ENCODE measurements at places on chromosomes 11 and 22.
A peak's percentile ranks its signal among the peaks of the same experiment; 100 is the strongest.

GRCh38 chr22:37777122-37777687, 30.5 kb upstream of the GCAT start:
- DNase-seq = no peak

- DNase-seq = no peak
Measured at GRCh38 chr11:95412074-95412473, 181.1 kb upstream of the SESN3 start.

GRCh38 chr22:45968751-45969413, 8.1 kb downstream of the WNT7B start:
- no peak for DNase-seq

DNA sequence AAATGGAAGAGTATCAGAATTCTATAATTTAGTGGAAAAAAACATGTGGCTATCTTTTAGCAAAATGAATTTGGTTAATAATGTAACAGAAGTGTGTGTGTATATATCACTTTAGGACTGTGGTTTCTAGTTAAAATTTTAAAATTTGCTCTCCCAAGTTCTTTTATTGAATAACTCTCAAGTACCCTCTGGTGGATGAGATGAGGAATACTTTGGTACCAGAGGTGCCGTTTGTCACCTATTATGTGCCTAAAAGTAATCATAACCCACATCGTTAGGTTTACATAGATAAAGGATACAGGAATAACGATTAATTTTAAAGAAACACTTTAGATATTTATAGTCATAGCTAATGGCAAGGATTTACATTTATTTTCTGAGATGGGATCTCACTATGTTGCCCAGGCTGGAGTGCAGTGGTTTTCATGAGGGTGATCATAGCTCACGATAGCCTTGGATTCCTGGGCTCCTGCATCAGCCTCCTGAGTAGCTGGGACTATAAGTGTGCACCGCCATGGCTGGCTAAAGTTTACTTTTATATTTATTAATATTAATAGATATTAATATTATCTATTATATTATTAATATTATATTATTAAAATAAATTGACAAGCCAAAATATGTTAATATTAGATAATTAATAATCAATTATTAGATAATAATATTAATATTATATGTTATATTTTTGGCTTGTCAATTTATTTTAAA, 66.7 kb upstream of the CAPRIN1 start:
- no peak for DNase-seq

DNA sequence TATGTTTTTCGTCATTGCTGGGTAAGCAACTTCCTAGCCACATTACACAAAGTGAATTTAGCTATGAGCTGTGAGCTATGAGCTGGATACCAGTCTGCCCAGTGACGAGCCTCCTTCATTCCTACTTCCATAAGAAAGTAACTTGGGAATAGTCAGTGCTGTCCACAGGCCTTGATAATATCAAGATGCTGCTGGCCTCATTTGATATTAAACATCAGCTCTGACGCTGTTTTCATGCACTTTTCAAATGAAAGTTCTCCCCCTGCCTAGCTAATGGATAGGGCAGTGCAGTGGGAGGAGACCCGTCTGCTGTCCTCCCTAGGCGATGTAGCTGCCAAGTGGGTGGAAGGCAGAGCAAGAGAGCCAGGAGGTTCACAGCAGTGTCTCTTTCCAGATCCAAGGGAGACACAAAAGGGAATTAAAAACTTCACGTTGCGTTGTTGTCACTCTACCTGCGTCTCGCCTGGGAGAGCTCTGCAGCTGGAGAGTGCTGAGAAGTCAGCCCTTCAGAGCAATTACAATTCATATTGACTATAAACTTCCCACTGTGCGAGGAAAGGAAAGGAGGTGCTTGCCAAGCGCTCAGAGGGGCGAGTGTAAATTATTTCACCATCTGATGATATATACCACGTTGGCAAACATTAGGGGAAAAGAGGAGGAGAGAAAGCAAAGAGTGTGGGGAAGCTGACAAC, 861.4 kb downstream of the NTM start:
- no peak for DNase-seq

DNA sequence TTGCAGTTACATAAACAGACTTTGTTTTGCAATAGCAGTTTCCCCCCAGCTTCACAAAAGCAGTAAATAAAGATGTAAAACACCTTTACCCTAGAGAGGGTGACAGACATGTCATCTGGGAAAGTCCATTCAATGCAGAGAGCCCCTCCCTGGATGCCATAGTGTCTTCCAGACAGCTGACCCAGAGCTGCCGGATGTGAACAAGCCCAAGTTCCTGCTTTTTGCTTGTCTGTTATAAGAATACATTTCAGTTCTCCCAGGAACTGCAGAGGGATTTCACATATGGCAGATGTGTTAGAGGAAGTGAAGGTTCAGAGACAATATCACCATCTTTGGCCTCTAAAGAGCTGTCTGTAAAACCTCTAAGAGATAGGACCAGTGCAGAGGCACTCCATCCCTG, 48.9 kb downstream of the RELT start:
- DNase-seq = no peak

DNA sequence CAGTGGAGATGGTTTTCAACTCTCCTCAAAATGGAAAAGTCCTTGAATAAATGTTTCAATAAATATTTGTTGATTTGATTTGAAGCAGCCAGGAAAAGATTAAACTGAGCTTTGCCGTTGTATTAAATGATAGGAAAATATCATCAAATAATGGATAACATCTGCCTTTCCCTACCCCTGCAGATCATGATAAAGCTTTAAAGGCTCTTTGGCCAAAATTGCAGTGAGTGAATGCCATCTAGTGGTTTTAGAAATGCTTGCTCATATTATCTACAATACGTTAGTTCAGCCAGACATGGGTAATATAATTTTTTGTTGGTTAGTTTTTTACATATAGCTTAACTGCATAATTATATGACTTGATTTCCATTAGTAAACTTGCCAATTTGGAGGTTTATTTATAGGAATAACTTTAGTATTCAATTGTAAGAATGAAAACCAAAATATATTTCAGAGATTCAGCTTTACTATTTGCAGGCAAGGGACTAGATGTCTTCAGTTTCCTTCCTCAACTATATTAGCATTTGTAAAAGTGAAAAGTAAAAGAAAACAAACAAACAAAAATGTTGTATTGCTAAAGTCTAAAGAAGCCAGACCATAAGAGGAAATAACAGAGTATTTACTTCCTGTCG, 159.2 kb downstream of the MSANTD4 start:
- DNase-seq = peak; percentile 52

GRCh38 chr11:890794-891540, 19.6 kb downstream of the CHID1 start:
- DNase-seq = no peak

- DNase-seq = no peak
Measured at GRCh38 chr11:124643042-124643604, 20.5 kb downstream of the TBRG1 start.

DNA sequence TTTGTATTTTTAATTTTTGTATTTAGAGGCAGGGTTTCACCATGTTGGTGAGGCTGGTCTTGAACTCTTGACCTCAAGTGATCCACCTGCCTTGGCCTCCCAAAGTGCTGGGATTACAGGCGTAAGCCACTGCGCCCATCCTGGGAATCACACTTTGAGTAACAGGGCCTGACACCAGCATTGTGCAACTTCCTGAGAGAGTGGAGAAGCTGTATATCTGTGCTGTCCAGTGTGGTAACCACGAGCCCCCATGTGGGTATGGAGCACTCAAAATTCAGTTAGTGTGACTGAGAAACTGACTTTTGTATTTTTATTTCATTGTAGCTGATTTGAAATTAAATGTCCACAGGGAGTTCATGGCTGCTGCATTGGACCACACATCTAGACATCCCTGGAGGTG, 36.2 kb downstream of the MPPED1 start:
- DNase-seq = no peak

DNA sequence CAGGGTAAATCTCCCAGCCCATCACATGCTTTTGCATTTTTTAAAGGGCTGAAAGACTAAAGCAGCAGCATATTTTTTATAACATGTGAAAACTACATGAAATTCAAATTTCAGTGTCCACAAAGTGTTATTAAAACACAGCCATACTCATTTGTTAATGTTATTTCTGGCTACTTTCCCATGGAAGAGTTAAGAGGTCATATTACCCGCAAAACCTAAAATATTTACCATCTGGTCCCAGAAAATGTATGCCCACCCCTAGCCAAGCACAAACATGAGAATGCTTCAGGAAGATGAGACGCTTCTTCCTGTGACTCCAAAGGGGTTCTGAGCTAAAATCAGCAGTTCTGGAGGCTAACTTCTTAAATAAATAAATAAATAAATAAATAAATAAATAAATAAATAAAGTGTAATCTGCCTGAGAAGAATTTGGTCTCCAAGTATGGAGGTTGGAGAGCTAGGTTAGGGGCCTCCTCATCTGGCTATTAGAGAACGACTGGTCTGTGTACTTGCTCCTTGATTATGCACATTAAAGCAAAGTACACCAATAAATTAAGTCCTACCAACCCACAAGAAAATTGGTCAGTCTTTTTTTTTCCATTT, 9.7 kb downstream of the IMMP1L start:
- no peak for DNase-seq

DNA sequence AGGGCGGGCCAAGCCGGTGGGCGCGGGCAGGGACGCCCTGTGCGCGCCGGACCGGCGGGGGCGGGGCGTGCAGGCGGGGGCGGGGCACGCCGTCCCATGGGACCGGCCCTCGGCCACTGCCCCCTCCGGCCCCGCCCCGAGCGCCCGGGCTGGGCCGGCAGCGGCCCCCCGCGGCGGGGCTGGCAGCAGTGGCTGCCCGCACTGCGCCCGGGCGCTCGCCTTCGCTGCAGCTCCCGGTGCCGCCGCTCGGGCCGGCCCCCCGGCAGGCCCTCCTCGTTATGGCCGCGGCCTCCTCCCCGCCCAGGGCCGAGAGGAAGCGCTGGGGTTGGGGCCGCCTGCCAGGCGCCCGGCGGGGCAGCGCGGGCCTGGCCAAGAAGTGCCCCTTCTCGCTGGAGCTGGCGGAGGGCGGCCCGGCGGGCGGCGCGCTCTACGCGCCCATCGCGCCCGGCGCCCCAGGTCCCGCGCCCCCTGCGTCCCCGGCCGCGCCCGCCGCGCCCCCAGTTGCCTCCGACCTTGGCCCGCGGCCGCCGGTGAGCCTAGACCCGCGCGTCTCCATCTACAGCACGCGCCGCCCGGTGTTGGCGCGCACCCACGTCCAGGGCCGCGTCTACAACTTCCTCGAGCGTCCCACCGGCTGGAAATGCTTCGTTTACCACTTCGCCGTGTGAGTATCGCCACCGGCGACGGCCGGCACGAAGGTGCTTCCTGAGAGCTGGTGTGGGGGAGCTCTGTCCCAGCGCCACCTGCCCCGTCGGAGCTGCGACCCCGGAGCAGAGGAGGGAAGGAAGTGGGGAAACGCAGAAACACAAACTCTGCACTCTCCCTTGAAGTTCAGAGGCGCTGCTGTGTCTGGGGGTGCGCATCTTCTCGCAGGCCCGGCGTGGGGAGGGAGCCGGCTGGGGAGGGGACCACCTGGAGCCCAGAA, at the start of gene KCNQ1:
TSS of gene KCNQ1 (plus strand) at position 188 of the 925 bp plus-strand sequence. CDS start at position 279, 91 bp downstream.
- no peak for DNase-seq

DNA sequence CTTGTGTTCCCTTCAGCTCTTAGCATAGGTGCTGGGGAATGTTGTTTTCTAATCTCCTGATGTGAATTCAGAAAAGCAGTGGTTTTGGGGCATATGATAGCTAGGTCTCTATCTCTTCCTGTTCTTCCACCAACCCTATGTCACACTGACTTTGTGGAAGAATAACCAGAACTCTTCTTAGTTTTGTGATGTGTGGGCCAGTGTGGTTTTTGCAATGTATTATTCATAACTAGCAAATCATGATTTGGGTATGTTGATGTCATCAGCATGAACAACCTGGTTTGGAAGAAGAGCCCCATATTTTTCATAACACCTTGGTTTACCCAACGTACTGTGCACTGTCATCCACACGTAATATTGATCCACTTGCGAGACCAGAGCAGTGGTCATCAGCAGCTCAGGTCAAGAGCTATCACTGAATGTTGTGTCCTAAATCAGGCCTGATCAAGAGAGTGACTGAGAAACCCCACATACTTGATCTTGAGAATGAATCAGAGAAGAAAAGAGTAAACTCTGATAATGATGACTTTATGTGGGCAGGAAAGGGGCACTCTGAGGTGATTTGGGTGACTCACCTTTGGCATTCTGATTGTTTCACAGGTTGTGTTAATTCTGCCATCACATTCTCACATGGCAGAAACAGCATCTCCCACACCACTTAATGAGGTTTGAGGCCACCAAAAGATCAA, 19.4 kb upstream of the MS4A6E start:
- DNase-seq = no peak

- DNase-seq = no peak
Measured at GRCh38 chr11:110435780-110436717, 6.3 kb downstream of the FDX1 start.

DNA sequence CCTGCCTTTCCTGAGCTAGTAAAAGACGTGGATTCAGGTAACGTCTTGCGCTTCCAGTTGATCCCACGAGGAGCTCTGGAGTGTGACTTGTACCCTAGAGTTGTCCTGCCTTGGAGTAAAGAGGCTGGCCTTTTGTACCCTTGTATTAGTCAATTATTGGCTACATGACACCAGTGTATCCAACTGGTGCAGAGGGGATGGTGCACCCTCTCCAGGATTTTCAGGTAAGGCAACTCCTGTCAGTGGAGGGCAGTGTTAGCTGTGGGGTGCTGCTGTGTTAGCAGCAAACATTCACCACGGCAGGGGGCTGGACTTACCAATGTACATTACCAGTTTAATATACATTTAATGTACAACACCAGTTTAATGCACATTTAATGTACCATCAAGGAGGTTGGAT, 233.5 kb downstream of the MIAT start:
- no peak for DNase-seq
